ENCODE measurements at places on chromosomes 12 and 14.

GRCh38 chr12:115620816-115621215, 656.7 kb downstream of the MED13L start:
- DNase-seq = no peak

DNA sequence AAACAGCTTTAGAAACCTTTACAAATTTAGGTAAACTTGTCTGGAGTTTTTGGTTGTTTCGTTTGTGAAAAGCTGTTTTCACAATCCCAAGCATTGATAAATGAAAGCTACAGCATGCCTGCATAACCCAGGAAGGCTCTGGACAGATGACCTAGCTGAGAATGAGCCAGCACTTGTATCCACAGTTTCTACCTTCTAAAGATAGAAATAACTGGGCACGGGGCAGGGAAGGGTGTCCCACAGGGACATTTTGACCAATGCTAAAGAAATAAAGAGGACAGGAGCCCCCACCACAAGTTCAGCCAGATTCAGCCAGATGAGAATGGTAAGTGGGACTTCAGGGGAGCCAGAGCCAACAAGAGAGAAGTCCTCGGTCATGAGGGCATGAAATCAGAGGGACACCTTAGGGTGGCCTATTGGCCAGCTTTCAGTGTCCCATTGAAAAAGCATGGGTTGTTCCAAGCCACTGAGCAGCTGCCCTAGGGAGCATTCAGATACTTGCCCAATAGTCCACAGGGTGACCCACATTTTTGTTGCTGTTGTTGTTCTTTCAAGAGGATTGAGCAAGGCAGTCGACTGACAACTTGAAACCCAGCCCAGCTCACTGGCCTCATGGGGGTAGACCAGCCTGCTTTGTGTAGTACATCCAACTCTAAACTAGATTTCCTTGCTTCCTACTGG, 140.3 kb upstream of the NUDT4 start:
- no peak for DNase-seq

GRCh38 chr12:29054858-29055663, 94.0 kb upstream of the FAR2 start:
- DNase-seq = no peak

- DNase-seq = no peak
These were observed 53.1 kb downstream of the LIN7A start for GRCh38 chr12:80884651-80885050.

DNA sequence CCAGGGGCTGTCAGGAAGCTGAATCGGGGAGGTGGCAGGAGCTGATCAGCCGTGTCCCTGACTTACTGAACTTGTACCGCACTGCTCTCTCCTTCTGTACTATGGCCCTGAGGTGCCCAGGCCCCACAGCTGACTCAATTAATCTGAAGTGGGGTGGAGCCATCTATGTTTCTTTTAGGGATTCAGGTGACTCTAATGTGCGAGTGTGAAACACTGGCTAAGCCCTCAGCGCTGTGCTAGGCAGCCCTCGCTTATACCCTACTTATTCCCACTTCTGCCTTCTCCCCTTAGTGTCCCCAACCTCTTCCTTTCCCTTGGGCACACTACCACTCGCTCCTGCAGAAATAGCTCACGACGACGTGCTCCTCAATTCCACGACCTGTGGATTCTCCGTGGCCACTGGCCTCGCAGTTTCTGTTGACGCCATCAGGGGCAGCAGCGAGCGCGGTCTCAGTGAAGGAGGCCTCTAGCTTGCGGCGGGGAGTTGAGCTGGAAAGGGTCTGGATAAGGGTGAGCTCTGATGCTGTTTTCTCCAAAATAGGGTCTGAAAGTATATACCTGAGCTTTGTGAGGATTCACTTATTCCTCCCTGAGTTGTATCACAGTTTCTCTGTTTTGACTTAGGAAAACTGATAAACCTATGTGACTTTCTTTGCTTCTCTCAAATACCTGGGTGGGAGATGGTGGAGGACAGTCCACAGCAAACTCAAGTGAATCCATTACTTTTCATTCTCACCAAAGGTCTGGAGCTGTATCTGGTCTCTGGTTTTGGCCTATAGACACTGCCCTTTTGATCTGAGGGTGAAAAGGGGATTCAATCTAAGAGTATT, 167.6 kb downstream of the SLC41A2 start:
- no peak for DNase-seq

GRCh38 chr12:79426121-79426520, 264.6 kb downstream of the PAWR start:
- no peak for DNase-seq

- no peak for DNase-seq
These were observed 180.0 kb upstream of the RGS6 start for GRCh38 chr14:71752111-71752738.

DNA sequence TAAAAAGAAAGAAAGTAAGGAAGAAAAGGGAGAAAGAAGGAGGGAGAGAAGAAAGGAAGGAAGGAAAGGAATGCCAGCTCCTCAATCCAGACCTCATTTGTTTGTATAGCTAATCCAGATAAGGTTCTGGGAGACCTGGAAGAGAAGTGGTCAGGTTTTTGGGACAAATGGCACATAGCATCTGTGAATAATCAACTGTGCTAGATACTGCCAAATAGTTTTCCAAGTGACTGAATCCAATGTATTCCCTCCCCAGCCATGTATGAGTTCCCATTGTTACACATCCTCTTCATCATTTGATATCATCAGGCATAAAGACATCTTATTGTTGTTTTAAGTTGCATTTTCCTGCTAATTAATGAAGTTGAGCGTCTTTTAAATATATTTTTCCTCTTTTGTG, 18.6 kb upstream of the PTGR2 start:
- DNase-seq = no peak

DNA sequence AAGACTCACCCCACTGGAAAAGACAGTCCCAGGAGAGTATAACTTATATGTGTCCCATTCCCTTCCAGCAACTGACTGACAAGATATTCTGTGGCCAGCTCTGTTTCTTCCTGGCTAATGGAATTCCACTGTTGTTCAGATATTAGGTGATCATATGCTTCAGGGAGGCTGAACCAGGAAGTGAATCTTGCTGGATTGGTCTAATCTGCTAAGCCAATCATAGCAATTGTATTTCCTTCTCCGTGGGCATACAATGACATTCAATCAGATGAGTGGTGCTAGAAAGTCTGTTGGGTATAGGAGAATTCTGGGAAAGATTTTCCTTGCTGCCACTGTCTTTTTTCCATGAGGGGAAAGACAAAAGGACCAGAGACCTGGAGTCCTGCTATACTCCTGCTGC, 12.1 kb downstream of the PYGL start:
- no peak for DNase-seq

- DNase-seq = no peak
These were observed 13.6 kb upstream of the ACVR1B start for GRCh38 chr12:51937926-51938325.

DNA sequence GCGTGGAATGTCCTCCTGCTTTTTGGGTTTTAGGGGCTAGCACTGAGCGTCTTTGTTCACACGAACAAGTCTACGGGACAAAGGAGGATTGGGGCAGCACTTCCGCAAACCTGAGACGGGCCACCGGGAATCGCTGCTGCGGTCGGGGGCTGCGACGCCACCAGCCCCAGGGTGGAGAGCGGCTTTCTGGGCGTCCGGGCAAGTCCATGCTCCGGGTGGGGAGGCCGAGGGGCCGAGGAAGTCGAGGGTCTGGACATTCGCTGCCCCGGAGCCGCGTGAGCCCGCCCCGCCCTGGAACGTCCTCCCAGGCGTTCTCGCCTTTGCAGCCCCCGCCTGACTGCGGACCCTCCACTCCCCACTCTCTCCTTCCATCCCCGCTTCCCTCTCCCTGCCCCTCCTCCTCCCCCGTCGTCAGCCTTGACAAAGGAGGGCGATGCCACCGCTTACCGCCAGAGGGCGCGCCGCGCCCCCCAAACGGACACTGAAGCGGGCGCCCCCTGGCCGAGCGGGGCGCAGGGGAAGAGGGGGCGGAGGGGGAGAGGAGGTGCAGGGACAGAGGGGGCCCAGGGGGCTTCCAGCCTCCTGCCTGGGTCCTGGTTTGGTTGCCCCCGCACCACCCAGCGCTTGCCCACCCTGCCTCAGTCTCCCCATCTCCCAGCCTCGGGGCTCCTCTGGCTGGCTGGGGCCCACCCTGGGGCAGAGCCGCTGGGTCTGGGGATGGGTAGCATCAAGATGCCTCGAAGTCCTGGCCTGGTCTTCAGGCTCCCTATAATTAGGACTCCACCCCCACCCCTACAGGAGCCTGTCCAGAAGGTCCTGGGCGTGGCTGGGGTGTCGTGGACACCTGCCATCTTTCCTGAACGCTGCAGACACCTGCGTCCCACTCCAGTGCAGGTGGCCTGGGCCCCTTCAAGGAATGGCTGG, 39.1 kb upstream of the INF2 start:
- DNase-seq = no peak

DNA sequence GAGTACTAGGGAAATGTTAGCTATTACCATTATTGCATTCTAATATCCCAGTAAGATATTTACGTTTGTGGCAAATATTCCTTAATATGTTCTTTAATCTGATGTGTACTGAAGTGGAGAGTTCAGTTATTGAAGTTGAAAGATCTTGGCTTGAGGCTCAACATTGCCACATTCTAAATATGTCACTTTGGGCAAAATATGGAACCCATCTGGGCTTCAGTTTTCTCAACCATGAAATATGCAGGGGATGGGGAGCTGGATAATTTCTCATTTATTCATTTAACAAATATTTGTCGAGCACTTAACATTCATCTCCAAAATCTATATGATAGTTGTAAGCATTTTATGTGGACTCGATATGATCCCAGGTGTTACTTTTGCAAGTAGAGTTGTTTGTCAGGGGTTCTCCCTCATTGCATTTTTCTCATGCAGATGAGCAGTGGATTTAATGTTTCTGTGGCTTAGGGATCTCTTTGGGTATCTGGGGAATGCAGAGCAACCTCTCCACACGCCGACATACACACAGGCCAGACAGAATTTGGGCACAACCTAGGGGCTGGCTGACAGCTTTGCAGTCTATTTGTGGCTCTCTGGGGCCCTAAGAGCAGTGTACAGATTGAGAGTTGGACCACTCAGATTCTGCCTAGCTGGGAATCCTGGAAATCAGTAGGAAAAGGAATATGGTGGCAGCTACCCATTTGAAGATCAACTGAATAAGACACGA, 26.6 kb upstream of the APPL2 start:
- DNase-seq = no peak

Data from amniotic stem cell (primary cell).